A673 (cell line): ENCODE measurements at places on chromosomes 4 and X. TPM values are rescaled to one million over a fixed set of nuclear protein-coding genes. Genes with fewer than 3 reads are reported as not detected.

The CENPVL3 gene
- total RNA-seq = 20.8 and 21.7 TPM in 2 replicates

GRCh38 chr4:76365636-76366035, 55.3 kb downstream of the CCDC158 start:
- no peaks in the 10 kb centered on the region for H3K27me3 ChIP-seq
- no peak overlapping the region for H3K27ac ChIP-seq
- H3K36me3 ChIP-seq = no peaks in the 10 kb centered on the region
- DNase-seq = no peak

- no peaks in the 10 kb centered on the region for H3K4me1 ChIP-seq
- no peak overlapping the region for H3K27ac ChIP-seq
- no peak overlapping the region for H3K4me3 ChIP-seq
- DNase-seq = peak; percentile 63
Measured at GRCh38 chr4:117941611-117942010, 92.7 kb upstream of the NDST3 start.

GRCh38 chr4:26192899-26193869, 127.6 kb upstream of the RBPJ start:
- H3K4me1 ChIP-seq = no peaks in the 10 kb centered on the region
- no peak overlapping the region for H3K4me3 ChIP-seq
- DNase-seq = no peak
- no peaks in the 10 kb centered on the region for H3K27me3 ChIP-seq
- no peak overlapping the region for H3K27ac ChIP-seq
- no peaks in the 10 kb centered on the region for H3K36me3 ChIP-seq

GRCh38 chr4:41712425-41712824, 36.1 kb downstream of the PHOX2B start:
- no peak for DNase-seq
- peaks cover 33% of the 10 kb centered on the region for H3K27me3 ChIP-seq
- no peaks in the 10 kb centered on the region for H3K36me3 ChIP-seq

DNA sequence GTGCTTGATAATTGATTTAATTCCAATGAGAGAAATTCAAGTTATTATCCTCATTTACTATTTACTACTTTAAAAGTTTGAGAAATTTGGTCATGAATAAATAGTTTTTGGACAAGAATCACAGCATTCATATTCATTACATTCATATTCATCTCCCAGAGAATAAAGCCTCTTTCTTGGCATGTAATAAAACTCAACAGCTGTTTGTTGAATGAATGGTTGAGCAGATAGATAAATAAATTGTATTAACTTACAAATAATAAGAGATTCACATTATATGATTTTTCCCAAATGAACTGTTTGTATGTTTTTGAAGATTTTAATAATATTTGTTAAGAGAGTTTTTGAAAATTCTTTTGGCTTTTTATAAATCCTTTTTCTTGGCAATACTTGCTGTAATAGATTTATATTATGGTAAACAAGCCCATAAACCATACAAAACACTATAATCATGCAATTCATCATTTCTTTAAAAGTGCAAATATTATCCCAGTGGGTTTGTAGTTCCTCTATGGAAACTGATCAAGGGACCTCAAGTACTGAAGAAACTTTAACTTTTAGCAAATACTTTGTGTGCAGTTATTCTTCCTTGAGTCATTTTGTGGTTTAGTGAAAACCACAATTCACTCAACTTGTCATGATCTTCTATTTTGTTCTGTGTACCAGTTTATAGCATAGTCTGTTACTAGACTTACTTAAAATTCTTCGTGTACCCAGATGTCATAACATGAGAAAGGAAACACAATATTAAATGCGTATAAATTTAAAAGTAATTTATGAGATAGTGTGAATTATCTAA, 371.8 kb downstream of the ADGRL3 start:
- no peaks in the 10 kb centered on the region for H3K36me3 ChIP-seq
- no peaks in the 10 kb centered on the region for H3K27me3 ChIP-seq
- H3K27ac ChIP-seq = no peak overlapping the region
- no peak overlapping the region for H3K4me3 ChIP-seq
- no peak for DNase-seq

DNA sequence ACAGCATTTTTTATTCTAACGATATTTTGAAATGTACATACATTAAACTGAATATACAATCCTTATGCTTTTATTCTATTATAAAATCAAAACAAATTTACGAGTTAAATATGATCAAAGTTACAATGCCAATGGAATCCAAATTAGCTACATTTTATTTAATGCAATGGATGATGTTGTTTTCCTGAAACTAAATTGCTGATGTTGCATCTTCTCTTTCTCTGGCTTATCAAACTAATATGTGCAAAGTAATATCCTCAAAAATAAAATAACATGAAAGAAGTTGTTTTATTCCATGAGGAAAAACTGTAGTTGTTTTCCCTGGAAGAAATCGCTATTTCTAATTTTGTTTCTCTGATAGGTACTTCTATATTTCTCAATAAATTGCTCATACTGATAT, 106.8 kb downstream of the ASB9 start:
- no peaks in the 10 kb centered on the region for H3K4me1 ChIP-seq
- no peaks in the 10 kb centered on the region for H3K36me3 ChIP-seq
- H3K27me3 ChIP-seq = peaks cover 3% of the 10 kb centered on the region
- H3K27ac ChIP-seq = no peak overlapping the region
- no peak overlapping the region for H3K4me3 ChIP-seq

DNA sequence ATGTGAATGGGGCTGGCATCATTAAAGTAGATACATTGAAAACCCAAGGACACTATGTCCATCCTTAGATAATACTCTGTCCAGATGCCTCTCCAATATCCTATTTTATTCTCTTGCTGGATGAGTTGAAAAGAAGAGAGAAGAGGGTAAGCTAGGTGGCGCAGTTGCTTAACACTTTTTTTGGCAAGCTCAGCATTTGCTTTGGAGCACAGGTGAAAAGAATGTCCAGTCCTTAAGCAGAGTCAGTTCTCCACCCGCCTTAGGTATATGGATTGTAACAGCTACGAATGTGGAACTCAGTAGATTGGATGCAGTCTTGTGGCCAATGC, 208.4 kb downstream of the NWD2 start:
- peaks cover 5% of the 10 kb centered on the region for H3K4me1 ChIP-seq
- H3K27me3 ChIP-seq = peaks cover 89% of the 10 kb centered on the region

DNA sequence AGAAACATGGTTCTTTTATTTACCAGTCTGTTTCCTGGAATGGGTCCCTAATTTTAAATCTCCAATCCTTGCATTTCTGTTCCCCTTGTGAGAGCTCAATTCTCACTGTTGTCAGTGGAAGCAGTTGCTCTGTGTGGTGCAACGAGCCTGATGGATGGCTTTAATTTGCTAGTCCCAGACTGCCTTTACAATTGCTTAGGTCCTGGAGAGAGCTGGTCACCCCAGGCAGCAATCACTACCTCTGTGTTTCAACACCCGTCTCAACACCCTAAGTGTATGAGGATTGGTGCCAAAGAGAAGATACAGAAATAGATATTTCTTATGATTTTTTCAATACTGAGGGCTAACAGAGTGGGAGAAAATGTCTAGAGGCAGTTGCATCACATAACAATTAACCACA, 873.8 kb downstream of the GLUD2 start:
- no peak overlapping the region for H3K4me3 ChIP-seq
- H3K27ac ChIP-seq = no peak overlapping the region
- DNase-seq = no peak
- no peaks in the 10 kb centered on the region for H3K27me3 ChIP-seq
- H3K36me3 ChIP-seq = no peaks in the 10 kb centered on the region
